ENCODE measurements at places on chromosomes 1 and 21.

- peak; percentile 76 for DNase-seq
Observed at GRCh38 chr1:19485362-19486187, at the start of gene CAPZB. Gene CAPZB, minus strand, starts transcription at chr1:19485539. Its CDS starts 101 bp downstream, at chr1:19485438.

- DNase-seq, result no peak
Observed at GRCh38 chr1:162021124-162021523, 2.5 kb downstream of the OLFML2B start.

DNA sequence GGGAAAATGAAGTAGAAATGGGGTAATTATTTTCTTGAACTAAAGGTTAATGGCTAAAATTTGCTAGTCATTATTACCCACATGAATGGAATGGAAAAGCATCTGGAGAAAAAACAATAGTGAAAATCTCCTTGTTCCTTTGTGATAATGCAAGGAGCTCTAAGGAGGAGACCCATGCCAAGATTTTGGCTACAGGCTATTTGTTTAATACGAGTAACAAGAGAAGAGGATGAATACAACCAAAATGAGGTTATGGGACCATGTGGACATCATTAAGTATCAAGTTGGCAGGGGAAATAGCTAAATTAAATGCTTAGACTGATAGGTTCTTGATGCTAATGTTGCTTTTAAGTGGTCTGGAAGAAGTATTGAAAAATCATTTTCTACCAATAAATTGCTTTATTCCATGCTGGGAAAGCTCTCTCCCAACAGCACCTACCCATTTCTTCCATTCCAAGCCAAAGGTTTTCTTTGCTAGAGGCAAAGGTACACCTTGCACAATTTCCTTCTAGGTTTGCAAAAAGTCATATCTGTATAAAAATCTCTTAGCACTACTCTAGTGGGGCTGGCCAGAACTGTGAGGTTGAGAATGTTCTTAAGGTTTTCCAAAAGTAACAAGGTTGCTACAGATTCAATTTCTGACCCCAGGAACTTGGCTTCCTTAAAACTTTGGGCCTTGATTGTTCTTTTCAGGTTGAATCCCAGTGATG is 100.2 kb downstream of the SMYD2 start:
- no peak for DNase-seq

GRCh38 chr1:159860456-159860855 is 2.0 kb downstream of the VSIG8 start:
- DNase-seq, result no peak

- no peak for DNase-seq
Observed at GRCh38 chr1:201356236-201356635, 21.2 kb downstream of the TNNT2 start.

- DNase-seq, result no peak
Observed at GRCh38 chr1:16218014-16218673, 5.7 kb upstream of the ARHGEF19 start.

DNA sequence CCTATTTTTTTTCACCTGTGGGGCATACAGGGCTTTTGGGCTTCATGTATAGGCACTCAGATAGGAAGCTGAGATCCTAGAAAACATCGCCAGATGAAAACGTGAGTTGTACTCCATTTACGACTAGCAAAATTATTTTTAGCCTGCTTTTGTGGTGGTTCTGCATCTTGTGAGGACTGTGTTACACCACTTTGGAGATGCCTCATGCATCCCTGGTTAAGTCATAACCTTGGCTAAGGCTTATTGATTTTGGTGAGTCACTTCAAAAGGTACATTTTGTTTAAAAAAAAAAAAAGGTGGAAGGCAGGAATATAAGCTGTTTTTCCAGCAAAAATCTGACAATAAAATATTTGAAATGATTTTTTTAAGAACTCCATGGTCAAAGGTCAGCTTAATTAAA is 101.8 kb upstream of the OLFM3 start:
- DNase-seq, result no peak

GRCh38 chr1:15432324-15432723 is 5.9 kb upstream of the CTRC start:
- DNase-seq, result no peak

- DNase-seq, result peak; percentile 98
Observed at GRCh38 chr1:212485913-212486618, 53.3 kb downstream of the NENF start.

DNA sequence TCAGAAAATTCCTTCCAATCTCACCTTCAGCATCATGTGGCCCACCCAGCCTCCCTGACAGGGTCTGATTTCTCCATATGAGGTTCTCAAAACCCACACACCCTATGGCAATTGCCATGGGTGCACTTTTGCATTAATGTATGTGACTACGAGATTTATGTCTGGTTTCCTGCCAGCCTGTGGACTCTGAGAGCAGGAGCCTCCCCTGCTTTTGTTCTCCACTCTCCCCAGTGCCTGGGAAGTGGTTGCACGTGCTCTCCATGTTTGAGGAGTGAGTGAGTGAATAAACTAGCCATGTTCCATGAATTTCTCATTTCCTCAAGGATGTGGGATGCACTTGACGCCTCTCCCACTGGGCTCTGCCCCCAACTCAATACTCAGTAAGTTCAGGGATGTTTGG is 91.2 kb downstream of the ACTL8 start:
- no peak for DNase-seq
